ENCODE measurements at places on chromosomes 7 and 10. TPM values are rescaled to one million over a fixed set of nuclear protein-coding genes. Genes with fewer than 3 reads are reported as not detected.

- peak; percentile 73 for DNase-seq
Observed at GRCh38 chr10:133379152-133379800, at the start of gene PAOX. Gene PAOX (plus strand): TSS chr10:133379262. CDS start chr10:133379317, 55 bp downstream.

DNA sequence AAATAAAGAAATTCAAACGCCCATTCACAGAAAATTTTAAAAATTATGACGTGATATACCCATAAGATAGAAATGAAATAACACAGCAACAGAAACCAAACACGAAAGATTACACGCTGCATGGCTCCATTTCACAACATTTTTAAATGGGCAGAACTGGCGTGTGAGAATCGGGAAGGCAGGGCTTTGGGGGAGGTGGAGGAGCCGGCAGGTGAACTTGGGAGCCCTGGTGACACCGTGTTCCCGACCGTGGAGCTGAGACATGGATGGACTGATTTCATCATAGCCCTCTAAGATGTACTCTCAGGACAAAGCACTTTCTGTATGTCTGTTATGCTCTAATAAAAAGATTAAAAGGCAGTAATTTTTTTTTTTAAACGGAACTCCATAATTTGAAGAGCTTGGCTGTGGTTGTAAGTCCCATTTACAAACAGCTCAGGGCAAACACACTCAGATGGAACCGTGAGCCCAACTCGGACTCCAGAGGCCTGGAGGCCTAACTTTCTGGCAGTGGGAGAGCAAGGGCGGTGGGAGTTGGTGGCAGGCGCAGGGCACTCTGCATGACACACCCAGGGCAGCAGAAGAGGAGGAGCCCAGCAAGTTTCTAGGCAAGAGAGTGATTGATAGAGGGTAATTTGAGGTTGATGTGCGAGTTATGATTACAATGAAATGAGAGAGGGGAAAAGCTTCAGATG, 203.4 kb downstream of the MAD1L1 start:
- no peak for DNase-seq

DNA sequence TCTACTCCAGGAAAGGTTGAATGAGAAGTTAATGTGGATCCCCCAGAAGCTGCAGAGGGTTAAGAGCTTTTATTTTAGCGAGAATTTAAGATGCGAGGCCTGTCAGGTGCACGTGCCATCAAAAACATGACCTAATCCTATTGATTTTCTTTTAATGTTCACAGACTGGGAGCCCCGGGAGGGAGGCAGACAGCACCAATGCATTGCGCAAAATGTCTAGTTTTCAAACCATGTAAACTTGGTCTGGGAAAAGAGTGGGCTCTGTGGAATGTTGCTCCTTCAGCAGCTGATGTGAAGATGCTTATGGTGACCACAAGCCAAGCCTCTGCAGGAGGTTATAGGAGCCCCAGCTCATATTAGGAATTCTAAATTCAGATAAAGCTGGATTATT, 172.0 kb upstream of the ITGB1 start:
- DNase-seq: no peak

Gene ABCB4
- 3.7 TPM for total RNA-seq

Gene APBB1IP
- 2.7 TPM for total RNA-seq

Gene ICA1
- total RNA-seq: 4.6 TPM

All from tongue (tissue), 3 donors.